ENCODE measurements at places on chromosomes 16 and 17.

DNA sequence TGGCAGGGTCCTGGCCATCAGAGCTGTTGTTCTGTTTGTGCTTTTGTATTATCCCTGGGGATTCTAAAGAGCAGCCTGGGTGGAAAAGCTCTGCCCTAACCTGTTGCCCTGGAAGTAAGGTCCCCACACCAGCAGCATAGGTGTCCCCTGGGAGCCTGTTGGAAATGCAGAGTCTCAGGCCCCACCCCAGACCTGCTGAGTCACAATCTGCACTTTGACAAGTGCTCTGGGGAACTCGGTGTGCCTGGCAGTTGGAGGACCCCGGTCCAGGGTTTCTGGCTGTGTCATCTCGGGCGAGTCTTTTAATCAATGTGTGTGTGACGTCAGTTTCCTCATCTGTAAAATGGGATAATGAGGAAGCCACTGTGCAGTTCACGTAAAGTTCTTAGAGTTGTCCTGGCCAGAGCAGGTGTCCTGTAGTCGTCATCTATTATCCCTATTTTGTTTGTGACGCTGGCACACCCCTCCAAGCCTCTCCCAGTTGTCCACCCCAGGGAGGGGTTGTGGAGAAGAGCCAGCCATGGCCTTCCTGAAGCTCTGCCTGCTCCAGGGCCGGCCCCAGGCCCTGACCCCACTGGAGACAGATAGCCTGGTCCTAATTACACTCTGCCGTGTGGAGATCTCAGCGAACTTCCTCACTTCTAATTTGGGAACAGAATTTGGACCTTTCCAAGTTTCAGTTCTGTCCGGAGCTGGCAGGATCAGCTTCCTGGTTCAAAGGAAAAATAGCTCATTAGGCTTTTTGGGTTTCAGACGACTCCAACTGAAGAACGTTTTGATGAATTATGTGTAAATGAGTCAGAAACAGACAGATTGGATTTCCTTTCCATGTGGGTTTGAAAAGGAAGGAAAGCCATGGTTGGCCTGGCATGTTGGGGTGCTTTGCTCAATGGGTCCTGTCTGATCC, 295.7 kb upstream of the FOXF1 start:
- DNase-seq: no peak

- no peak for DNase-seq
These were observed 216.6 kb upstream of the CPHXL start for GRCh38 chr16:75942936-75943335.

GRCh38 chr17:21677126-21677910, 15.0 kb upstream of the KCNJ18 start:
- no peak for DNase-seq

DNA sequence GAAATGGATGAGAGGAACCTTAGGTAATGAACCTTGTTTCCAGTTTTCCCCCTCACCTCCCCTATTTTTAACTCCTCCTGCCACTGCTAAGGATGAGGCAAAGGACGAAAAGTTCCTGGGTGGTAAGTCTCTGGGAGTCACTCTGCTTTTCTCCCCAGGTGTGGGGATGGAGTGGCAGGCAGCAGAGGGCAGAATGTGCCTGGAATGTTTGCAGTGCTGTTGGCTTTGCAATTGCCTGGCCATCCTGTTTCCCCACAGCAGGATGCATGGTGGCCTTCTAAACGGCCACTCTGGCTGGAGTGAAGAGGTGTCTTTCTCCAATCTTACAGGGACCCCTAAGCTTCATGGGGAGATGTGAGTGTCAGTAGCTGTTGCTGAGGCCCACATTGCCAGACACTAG, 432.5 kb upstream of the ZFHX3 start:
- DNase-seq: no peak

GRCh38 chr16:71626018-71626857, at the start of gene MARVELD3:
Gene MARVELD3 (plus strand): TSS chr16:71626184. CDS start chr16:71626230, 46 bp downstream.
- no peak for DNase-seq

DNA sequence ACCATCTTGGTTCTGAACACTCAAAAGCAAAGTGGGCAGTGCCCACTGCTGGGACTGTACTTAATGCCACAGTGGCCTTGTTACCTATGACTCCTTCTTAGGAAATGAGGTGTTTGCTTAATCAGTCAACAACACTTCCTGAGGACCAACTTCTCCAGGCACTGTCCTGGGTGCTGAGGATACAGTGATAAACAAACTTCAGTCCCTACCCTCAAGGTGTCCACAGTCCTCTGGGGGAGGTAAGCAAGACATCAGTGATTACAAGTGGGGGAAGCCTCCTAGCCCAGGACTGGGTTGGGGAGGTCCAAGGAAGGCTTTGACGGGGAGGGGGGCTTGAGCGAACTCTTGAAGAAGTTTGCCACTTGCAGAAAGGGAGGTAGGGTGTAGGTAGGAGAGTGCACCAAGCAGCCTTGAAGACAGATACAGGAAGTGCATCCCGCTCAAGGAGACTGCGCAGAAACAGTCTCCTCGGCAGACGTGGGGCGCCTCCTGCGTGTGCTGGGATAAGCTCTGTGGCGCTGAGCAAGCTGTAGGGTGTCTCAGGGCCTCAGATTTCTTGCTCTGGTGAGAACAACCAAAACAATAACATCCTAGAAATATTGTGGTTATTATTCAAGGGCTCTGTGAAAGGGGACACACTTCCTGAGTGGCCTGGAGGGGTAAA, 2.6 kb upstream of the ABCC3 start:
- DNase-seq: no peak

GRCh38 chr17:68993112-68993511, 37.9 kb upstream of the ABCA8 start:
- no peak for DNase-seq

GRCh38 chr17:41738077-41738800, 3.8 kb upstream of the HAP1 start:
- peak; percentile 69 for DNase-seq

All from stimulated activated naive CD4-positive, alpha-beta T cell treated with Interleukin-2 at 50 U/mL for 16 hours (primary cell).